ENCODE measurements at places on chromosomes 1 and 21.

GRCh38 chr1:114310695-114311271 lies 157.1 kb upstream of the SYT6 start:
- DNase-seq, result no peak

- peak; percentile 99 for DNase-seq
Observed at GRCh38 chr1:11979851-11980675, at the start of gene MFN2. Gene MFN2 (plus strand): TSS chr1:11980444. CDS start chr1:11989169, 8,725 bp downstream.

DNA sequence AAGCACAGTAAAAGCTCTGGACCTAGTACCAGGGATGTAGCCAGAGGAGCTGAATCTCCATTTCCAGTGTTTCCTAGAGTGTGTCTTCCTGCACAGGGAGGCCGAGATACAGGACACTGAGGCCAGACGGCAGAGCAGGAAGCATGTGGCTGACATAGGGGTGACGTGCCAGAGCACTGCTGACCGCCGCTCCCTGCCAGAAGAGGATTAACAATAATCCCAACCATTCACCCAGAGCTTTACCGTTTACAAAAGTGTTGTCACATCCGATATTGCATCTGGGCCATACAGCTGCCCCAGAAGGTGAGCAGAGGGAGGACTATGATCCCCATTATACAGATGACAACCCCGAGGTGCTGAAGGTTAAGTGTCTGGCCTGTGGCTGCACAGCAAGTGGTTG lies 5.8 kb upstream of the CLDN19 start:
- no peak for DNase-seq

- no peak for DNase-seq
Observed at GRCh38 chr1:160143695-160144094, 7.7 kb upstream of the ATP1A4 start.

DNA sequence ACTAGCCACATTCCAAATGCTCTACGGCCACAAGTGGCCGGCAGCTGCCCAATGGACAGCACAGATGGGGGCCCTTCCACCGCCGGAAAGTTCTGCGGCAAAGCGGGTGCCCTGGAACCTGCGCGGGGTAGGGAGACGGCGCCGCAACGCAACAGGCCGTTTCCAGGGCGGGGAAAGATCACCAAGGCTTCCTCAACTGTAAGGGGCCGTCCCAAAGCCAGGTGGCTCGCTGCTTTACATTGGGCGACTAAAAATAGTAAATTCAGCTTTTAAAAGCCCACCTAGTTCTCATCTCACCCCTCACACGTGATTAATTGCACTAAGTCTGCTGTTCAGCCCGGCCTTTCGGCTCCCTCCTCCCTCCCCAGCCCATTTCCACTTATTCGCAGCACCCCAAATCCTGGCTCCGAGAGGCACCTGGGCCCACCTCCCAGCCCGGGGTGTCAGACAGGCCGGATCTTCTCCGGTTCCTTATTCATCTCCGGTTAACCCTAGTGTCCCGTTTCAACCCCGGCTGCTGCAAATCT lies 643 bp downstream of the CFAP298 start:
- no peak for DNase-seq

GRCh38 chr1:236823559-236823958 lies 28.5 kb downstream of the MTR start:
- no peak for DNase-seq

- no peak for DNase-seq
Observed at GRCh38 chr1:33735624-33736023, 128.3 kb upstream of the HMGB4 start.

GRCh38 chr1:31181515-31182343 lies 58.0 kb downstream of the NKAIN1 start:
- no peak for DNase-seq

DNA sequence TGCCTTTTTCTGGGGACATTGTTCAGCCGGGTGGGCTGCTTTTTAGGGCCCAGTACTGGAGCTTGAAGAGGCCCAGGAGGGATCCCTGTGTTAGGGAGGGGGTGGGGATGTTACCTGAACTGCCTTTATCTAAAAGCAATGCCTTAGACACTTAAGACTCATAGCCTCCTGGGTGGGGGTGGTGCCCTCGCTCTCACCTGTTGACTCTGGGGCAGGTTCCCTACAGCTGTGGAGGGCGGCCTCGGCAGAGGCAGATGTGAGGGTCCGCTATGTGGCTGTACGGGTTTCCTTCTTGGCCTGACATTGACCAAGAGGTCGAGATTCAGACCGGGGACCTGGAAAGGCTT lies 716 bp downstream of the INAVA start:
- DNase-seq, result no peak

DNA sequence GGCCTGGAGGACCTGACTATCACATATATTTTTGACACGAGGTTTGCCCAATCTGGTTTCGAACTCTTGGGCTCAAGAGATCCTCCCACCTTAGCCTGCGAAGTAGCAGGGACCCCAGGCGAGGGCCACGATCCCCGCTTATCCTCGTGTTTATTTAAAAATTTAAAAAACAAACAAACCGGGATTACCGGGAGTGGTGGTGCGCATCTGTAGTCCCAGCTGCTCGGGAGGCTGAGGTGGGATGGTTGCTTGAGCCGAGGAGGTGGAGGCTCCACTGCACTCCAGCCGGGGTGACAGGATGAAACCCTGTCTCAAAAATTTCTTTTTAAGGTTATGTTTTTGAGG lies 452 bp upstream of the EXOSC10 start:
- DNase-seq, result no peak

GRCh38 chr1:218558271-218558810 lies 213.2 kb downstream of the TGFB2 start:
- DNase-seq, result no peak

- DNase-seq, result no peak
Observed at GRCh38 chr1:233157245-233157644, 138.3 kb downstream of the PCNX2 start.

- no peak for DNase-seq
Observed at GRCh38 chr1:56688522-56689026, 43.5 kb downstream of the PRKAA2 start.

GRCh38 chr1:27391511-27392095 lies 819 bp upstream of the GPR3 start:
- DNase-seq, result peak; percentile 22

GRCh38 chr1:156439777-156440183 lies 60.8 kb downstream of the MEF2D start:
- no peak for DNase-seq

DNA sequence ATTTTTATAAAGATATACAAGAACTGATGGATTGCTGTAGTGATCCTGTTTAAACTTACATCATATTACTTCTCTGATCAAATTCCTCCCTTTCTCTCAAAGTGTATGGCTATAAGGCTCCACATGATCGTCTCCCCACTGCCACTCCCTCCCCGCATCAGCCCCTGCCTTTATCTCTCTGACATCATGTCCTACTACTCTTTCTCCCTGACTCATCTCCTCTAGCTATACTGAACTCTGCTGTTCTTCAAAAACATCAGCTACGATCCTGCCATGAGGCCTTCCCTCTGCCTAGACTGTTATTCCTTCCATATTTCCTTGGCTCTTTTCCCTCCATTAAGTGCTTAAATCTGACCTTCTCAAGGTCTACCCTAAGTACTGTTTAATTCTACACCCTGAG lies 22.8 kb downstream of the HFM1 start:
- DNase-seq, result no peak

DNA sequence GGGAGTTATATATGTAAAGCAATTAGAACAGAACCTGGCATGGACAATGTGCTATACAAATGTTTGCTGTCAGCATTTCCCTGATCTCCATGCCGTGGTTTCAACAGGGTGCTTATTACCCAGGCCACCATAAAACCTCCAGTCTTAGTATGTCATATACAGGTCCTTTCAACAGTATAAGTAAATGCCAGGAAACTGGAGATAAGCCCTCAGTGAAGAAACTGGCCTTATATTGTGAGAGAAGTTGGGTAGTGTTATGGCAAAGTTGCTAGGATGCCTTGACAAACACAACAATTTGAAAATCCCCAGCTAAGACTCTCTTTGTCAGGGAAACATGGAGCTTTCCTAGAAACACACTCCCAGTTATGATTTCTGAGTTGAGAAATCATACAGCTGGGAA lies 850.2 kb upstream of the ADAMTS5 start:
- no peak for DNase-seq

- no peak for DNase-seq
Observed at GRCh38 chr1:205493241-205494085, 11.0 kb upstream of the CDK18 start.

GRCh38 chr1:12232221-12232620 lies 2.4 kb downstream of the VPS13D start:
- no peak for DNase-seq

GRCh38 chr1:20931930-20932436 lies 144.9 kb upstream of the HP1BP3 start:
- no peak for DNase-seq

DNA sequence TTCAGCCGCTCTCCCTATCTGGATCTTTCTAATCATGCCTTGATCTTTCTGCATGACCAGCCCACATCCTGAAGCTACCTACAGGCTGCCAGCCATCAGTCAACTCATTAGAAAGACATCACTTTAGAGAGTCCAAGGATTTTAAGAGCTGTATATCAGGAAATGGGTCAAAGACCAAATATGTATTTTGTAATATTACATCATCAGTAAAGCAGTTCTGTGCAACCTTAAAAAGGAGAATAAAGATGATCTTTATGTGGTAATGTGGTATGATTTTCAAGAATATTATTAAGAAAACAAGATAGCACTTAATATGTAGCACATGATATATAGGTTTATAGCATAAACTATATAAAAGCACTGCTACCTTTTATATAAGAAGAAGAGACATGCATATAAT lies 47.6 kb downstream of the SLC30A7 start:
- no peak for DNase-seq

DNA sequence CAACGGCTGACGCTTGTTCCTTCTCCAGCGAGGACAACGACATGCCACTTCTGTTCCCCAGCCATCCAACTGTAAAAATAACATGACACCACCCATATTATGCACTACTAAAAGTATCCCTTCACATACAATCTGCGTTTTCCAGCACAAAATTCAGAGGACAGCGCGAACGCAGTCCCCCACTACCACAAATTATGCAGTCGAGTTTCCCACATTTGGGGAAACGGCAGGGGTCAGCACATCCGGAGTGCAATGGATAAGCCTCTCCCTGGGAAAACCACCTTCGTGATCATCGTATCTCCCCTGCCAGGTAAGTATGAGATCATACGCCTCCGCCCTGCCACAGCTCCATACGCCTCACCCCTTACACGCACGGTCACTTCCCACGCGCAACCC lies 120.9 kb downstream of the PPIAL4G start:
- DNase-seq, result no peak

DNA sequence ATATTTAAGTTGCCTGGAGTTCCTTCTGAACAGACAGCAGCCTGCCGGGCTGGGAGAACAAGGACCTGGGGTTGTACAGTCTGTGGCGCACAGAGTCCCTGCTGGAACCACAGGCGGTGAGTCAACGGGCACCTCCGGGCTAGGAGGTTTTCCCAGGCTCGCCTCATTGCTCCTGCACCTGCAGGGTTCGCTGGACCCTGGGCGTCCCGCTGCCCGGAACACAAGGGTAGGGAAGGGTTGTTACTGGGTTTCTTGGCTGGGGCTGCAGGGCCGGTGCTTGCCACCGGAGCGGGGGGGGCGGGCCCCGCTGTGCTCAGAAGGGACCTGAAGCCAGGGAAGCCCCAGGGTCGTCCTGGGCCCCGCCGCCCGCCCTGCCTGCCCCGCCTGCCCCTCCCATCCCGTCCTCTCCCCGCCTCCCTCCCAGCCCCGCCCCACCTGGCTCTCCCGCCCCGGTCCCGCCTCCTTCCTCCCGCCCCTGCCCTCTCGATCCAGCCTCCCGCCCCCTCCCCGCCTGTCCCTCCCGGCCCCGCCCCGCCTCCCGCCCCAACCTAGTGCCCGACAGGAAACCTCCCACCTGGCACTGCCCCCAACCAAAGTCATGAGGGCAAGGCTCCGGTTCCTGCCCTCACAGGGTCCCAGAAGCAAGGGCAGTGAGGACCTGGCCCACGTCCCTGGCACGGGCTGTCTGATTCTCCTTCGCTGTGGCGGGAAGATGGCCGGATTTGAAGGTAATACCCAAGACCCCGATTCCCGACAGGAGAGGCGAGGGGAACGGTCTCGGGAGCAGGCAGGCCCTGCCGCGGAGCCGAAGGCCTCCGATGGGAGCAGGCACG lies 6.8 kb downstream of the JMJD4 start:
- DNase-seq, result peak; percentile 59

- DNase-seq, result no peak
Observed at GRCh38 chr1:80251591-80251990, 1245.1 kb upstream of the ADGRL4 start.

DNA sequence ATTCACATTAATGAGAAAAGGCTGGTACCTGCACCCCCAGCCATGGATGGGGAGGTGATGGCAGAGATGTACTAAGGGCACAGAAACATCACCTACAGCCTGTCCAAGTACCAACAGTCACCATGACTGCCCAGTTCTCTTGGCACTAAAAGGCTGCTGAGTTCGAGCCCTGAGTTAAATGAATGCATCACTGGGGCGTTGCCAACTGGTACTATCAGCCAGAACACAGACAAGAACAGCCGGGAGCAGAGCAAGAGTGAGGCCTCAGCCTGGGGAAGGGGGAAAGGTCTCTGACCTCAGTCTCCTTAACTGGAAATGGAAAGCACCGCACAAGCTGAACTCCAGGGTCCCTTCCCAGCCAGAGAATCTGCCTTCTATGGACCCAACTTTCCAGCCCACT lies 60.5 kb downstream of the GLIS1 start:
- DNase-seq, result no peak

DNA sequence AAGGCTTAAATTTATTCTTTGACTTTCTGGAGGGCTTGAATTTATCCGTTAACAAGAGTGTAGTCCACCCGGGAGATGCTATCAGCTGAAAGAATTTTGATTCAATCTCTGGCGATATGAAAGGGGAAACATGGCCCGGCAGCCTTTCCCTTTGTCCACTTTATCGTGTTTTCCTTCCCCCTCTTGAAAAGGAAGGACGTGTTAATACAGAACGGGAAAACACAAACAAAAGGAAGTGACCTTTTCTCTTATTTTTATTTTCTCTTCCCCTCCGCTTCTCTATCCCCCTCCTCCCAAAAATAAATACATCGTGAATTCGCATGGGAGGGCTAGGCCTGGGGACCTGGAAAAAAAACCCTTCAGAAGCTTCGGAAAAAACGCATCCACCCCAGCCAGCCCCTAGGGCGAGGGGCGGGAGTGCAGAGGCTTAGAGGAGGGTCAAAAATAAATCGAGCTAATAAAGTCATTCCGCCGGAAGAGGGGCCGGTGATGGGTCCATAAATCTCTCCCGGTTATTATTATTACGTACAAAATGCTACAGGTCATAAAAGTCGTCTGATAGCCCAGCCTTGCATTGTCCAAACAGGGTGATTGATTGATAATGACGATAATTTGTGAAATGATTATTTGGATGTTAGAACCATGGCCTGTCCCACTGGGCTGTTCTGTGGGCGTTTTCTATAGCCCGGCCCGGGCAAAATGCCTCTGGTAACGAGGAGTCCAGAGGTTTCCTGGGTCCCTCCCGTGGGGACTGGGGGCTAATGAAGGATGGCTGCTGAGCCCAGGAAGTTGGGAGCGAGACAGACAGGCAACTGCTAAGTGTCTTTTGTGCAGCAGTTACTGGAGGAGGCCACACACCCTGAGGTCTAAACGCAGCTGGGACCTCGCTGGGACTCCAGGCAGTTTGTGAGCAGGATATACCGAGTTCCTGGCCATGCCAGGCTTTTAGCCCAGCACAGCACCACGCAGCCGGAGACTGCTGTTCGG lies 179.4 kb downstream of the PRDM16 start:
- no peak for DNase-seq
